Activated CD4-positive, alpha-beta T cell treated with anti-CD3 and anti-CD28 coated beads, Interleukin-2, Interleukin-6, amounts not matched to agents 100 ng/mL and 50 ng/mL, durations not matched to agents 16 hours and 8 hours (primary cell): ENCODE measurements at places on chromosomes 3 and 15.

GRCh38 chr3:159185443-159186050, 383.7 kb downstream of the MFSD1 start:
- DNase-seq = no peak

DNA sequence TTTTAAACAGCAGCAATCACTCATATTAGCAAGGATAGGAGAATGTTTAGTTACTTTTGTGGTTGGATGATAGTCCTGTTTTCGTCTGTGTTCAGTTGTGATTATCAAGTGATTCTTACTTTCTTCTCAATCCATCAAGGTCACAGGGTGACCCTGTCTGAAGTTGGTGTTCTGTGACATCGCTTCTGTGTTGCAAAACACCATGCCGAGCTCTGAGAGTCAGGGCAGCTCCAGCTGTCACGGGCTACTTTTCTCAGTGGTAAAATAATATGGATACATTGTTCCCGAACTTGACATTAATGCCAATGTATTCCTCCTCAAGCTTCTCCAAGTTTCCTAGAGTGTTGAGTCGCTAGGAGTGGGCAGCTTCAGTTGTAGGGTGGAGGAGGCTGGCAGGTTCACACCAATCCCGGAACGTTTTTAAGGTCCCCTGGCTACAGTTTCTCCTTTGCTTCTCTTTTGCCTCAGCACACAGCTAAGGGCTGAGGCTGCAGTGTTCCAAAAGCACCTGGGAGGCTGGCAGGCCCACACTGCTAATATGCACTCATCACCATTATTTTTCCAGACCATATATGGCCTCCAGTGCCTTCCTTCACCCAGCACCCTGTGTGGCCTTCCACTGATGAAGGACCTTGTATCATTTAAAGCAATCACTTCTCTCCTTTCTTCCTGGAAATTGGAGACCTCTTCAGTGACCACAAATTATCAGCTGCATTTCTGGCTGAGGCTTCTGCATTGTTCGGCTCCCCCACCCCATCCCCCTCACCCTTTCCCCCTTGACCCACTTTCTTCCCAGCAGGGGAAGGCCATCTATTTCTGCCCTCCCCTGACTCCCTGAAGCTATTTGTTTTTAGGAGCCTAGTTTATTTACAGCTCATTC, 25.8 kb downstream of the COLQ start:
- no peak for DNase-seq

DNA sequence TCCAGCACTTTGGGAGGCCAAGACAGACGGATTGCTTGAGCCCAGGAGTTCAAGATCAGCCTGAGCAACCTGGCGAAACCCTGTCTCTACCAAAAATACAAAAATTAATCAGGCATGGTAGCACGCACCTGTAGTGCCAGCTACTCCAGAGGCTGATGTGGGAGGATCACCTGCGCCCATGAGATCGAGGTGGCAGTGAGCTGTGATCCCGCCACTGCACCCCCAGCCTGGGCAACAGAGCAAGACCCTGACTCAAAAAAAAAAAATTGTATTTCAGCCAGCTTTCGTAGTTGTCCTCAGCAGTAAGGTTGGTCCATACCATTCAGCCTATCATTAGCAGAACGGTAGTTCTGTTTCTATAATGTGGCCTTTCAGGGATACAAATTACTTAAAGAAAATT, 66.6 kb upstream of the FURIN start:
- no peak for DNase-seq

- no peak for DNase-seq
Measured at GRCh38 chr15:90174140-90174875, 26.8 kb upstream of the SEMA4B start.

GRCh38 chr3:193808317-193808716, 215.3 kb downstream of the OPA1 start:
- DNase-seq = no peak

DNA sequence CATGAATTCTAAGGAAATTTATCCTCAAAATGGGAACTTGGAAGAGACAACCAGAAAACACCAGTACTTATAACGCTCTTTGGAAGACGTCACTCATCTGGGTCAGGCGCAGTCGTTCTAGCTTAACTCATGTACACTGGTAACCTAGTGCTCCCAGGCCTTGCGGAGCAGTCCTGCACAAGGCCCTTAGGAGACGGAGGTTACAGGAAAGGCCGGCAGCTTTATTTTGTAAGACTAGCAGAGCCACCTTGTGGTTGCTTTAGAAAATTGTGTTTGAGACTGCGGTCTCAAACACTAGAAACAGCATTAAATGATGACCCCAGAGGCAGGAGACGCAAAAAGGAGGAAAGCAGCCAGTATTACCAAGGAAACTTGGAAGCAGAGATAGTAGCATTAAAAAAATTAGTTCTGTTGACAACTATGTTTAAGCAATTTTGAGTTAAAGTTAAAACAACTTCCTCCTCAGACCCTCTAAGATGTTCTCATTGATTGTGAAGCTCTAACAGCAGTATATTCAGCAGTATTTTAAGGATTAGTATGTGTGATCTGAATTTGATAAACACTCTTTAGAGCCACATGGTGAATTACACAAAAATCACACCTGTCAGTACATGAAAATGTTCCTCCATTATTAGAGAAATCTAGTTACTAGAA, 141.9 kb upstream of the C2CD4B start:
- DNase-seq = peak; percentile 42

DNA sequence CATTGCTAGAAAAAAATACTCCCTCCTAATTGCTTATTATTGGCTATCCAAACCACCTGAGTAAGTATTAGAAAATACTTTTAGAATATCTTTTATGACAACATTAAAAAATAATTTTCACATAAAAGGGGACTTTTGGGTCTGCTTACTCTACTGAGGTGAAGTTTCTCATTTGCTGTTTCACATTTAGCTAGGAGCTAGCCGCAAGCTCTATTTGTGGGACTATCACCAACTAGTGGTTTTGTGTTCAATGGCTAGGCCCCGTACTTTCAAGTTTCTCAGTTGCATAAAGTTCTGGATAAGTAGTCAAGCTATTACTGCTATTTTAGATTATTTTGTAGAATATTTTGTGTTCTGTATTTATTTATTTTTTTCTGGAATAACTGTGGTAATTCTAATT, 244.2 kb upstream of the SLITRK3 start:
- no peak for DNase-seq

- no peak for DNase-seq
Measured at GRCh38 chr3:160105907-160106584, 117.4 kb downstream of the IL12A start.

- DNase-seq = no peak
Measured at GRCh38 chr15:29674661-29675533, 147.4 kb downstream of the TJP1 start.

DNA sequence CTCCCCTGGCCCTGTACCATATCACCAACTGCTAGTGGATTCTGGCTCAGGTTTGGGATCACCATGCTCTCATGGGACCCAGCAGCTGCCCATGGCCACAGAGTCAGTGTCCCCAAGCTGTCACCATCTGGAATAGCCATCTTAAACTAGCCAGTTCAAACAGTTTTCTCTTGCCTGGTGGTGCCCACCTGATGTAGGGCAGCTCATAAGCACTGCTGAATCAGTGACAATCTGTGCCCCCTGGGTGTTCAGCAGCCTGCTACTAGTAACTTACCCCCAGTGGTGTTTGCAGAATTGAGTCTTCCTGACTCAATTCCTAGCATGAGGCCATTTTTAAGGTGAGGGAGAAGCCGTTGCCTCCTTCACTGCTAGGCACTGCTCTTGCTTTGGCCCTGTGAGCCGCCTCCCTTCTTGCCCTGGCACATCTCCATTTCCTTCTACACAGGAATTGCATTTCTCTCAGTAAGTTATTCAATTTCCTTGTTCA, 7.9 kb downstream of the RPSA start:
- peak; percentile 28 for DNase-seq

- DNase-seq = peak; percentile 96
Measured at GRCh38 chr3:58491506-58492402, at the start of gene KCTD6. Gene KCTD6, plus strand, starts transcription at chr3:58492096. Its CDS starts 6,660 bp downstream, at chr3:58498756.

DNA sequence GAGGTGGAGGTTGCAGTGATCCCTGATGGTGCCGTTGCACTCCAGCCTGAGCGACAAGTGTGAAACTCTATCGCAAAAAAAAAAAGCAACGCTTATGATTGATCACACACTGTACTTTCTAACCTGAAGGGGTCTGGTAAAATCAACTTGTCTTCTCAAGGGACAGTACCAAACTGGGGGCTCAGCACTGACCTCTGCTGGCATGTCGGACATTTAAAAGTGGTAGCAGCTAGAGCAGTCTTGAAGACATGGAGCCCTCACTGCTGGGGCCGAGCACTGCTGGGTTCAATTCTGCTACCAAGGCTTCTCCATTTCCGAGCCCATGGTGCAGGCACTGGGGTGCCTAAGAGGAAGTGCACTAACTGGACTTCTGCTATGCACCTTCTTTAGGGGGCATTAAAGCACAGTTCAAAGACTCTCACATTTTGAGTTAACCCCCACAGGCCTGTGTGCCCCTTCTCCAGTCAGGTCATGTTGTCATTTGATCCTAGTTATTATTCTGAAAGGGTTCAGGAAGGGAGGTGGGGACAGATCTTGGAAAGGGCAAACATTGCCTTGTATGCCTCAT, 26.4 kb upstream of the LAMP3 start:
- peak; percentile 31 for DNase-seq

GRCh38 chr15:65072027-65072426, 4.2 kb upstream of the RASL12 start:
- DNase-seq = no peak

DNA sequence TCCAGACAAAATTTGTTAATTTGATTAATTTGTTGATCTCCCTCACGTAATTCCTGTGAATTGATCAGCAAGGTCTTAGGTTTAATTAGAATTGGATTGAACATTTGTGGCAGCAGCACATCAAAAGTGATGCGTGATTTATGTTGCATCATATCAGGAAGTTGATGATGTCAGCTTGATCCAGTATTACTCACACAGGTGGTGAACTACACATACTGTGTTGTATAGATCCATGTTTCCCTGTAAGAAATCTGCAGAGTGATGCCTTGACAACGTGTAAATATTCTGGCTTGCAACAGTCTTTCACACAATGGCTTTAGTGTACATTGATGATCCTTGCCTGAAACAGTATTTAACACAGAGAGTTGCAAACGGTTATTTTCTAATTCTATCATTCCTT, 200.4 kb downstream of the ADAMTSL3 start:
- peak; percentile 25 for DNase-seq
